ENCODE measurements at places on chromosomes 16 and 17.
A peak's percentile ranks its signal among the peaks of the same experiment; 100 is the strongest.

GRCh38 chr17:78806451-78806850, 24.4 kb upstream of the CYTH1 start:
- no peak for DNase-seq

- no peak for DNase-seq
Measured at GRCh38 chr17:52762147-52762793, 603.8 kb upstream of the CA10 start.

GRCh38 chr17:57463103-57463885, 207.0 kb downstream of the MSI2 start:
- DNase-seq: no peak

DNA sequence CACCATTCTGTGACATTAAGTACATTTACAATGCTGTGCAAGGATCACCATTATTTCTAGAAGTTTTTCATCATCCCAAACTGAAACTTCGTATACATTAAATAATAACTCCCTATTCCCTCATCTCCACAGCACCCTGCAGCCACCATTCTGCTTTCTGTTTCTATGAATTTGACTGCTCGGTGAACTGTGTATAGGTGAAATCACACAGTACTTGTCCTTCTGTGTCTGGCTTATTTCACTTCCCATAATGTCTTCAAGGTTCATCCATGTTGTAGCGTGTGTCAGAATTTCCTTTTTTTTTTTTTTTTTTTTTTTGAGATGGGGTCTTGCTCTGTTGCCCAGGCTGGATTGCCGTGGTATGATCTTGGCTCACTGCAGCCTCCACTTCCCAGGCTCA, 20.4 kb downstream of the RAP1GAP2 start:
- DNase-seq: no peak

- DNase-seq: no peak
Measured at GRCh38 chr17:82791532-82791931, 39.7 kb downstream of the TBCD start.

GRCh38 chr17:864315-864714, 82.2 kb downstream of the MRM3 start:
- no peak for DNase-seq

GRCh38 chr16:19967963-19968362, 83.3 kb upstream of the GPRC5B start:
- DNase-seq: no peak

DNA sequence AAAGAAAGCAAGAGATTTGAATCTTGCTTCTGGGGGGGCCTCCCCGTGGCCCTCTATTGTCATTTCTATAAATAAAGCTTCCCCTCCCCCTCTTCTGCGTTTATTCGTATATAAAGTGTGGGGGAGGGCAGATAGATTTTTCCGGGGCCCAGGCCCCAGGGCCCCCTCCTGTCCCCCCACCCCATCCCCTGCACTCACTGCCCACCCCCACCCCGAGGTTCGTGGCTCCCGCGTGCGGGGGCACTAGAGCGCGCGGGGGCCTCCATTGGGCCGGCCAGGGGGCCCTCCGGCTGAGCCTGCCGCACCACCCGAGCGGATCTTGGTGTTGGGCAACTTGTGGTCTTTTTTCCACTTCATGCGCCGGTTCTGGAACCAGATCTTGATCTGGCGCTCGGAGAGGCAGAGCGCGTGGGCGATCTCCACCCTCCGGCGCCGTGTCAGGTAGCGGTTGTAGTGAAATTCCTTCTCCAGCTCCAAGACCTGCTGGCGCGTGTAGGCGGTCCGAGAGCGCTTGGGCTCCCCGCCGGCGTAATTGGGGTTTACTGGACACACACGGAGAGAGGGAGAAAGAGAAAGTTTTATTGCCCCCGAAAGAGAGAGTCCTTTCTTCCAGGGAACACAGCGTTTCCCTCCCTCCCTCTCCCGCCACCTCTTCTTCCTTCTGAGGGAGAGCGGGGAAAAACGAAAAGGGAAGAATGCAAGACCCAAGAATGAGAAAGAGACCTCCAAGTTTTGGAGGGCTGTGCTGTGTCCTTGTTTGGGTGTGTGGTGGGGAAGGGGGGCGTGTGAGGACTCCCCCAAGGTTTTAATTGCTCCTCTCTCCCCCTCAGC, 1.5 kb downstream of the HOXB4 start:
- DNase-seq: peak; percentile 56

All from eye (tissue), 1 donor.